Stimulated activated CD8-positive, alpha-beta memory T cell treated with anti-CD3 and anti-CD28 coated beads, Interleukin-4, amount 100 ng/mL, for 48 hours (primary cell): ENCODE measurements at places on chromosomes 12 and 14.

GRCh38 chr12:124410354-124411175 lies 115.7 kb downstream of the RFLNA start:
- DNase-seq, result no peak

- peak; percentile 54 for DNase-seq
Observed at GRCh38 chr12:102478405-102479098, 1.8 kb downstream of the IGF1 start.

DNA sequence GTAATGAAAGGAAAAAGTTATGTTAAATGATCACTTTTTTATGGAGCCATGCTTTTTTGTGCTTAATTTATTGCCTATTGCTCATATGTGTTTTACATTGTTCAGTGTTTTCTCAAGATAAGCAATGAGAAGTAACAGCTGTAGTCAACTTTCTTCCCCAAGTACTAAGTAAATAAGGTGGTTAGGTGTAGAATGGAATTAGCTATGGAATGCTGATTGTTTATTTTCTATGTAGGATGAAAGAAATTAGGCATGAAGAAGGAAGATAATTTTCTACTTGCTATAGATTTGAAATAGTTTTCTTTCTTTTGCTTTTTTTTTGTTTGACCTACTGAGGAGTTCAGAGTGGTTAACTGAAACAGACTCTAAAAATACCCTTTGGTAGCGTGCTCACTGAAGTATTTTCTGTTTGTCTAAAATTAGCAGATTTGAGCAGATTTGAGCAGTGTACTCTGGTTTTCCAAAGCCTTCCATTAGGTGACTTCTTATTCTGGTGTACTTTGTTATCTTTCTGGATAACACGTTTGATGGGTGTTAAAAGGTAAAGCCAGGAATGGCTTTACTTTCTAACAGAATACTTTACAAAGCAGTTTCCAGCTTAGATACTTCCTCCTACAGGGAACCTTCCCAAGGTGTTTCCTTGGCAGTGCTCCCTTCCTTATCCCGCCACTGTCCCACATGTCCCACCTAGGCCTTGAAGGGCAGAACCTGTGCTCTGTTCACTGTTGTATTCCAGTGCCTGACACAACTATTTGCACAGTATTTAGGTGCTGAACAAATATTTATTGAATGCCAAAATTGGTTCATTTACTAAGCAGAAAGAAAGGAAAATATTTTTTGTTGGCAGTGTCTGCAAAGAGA lies 56.0 kb downstream of the RASSF3 start:
- no peak for DNase-seq

DNA sequence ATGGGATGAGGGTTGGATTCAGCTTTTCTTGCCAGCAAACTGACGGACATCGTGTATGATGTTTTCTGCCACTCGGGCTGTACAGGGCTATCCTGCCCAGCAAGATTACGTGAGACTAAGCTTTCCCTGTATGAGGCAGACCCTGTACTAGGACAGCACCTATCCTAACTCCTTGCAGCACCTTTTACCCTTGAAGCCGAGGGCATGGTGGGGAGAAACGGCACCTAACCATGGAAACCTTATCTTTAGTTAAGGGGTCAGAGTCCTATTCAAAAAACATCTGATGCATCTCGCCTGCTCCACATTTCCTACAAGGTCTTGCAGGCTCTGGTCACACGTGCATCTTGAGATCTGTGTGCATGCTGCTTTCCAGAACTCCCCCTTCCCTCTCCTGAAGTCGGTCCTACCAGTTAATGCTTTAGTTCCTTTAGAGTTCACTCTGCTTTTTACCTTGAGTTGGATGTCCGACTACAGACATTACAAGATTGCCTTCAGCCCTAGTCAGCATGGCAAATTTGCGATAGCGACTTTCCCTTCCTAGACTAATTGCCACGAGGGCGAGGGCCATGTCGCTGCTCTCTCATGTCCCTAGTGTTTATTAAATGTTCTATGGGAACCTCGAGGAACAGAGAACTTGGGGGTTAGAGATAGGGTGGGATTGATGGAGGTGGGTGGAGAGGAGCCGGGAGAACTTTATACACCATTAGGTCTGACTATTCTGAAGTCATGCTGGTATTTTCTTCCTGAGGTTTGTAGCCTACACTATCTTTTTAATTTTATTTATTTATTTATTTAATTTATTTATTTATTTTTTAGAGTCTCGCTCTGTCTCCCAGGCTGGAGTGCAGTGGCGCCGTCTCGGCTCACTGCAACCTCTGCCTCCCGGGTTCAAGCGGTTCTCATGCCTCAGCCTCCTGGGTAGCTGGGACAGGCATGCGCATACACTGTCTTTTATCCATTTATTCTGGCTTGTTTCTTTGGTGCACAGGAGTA lies 6.6 kb downstream of the RAN start:
- DNase-seq, result peak; percentile 29

GRCh38 chr12:97559267-97559666 lies 96.7 kb downstream of the RMST start:
- no peak for DNase-seq

- no peak for DNase-seq
Observed at GRCh38 chr12:58592475-58593207, 327.7 kb downstream of the LRIG3 start.

- peak; percentile 67 for DNase-seq
Observed at GRCh38 chr12:130796985-130797686, 41.9 kb downstream of the STX2 start.

GRCh38 chr12:76552343-76552938 lies 7.1 kb downstream of the OSBPL8 start:
- DNase-seq, result no peak

- no peak for DNase-seq
Observed at GRCh38 chr12:126191031-126191891, 1126.0 kb downstream of the AACS start.

- DNase-seq, result no peak
Observed at GRCh38 chr14:87767567-87767901, 225.4 kb downstream of the GALC start.

GRCh38 chr12:62128175-62128975 lies 131.8 kb upstream of the USP15 start:
- no peak for DNase-seq

- no peak for DNase-seq
Observed at GRCh38 chr14:69300601-69301221, 40.8 kb downstream of the GALNT16 start.

DNA sequence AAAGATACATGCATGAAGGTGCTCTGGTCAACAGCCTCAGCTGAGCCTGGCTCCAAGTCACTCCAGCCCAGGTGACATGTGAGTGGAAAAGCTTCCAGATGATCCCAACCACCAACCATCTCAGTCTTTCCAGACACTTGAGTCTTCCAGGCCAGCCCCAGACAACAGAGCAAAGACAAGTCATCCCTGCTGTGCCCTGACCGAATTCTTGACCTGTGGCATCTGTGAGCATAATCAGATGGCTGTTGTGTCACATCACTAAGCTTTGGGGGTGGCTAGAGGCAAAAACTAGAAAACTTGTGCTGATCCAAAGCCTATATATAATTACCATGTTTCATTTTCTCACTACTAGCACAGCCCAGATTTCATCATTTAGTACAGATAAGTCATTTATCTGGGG lies 50.8 kb upstream of the ISM2 start:
- DNase-seq, result no peak

DNA sequence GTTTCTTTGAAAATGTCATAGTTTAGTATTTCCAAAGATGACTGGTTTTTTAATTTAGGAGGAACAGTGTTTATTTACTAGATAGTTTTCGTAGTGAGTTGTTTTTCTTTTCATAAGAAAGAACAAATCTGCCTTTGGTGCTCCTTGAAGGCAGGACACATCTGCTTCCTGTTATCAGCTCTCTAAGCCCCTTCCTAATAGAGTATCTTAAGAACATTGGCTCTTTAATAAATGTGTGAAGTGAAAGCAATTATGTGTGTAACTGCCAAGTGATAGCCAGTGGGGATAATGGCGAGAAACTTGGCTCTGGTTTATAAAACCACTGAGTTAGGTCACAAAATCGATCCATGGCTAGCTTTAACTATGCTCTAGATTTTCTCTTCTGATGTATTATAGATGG lies 23.5 kb upstream of the PPFIBP1 start:
- no peak for DNase-seq

- DNase-seq, result no peak
Observed at GRCh38 chr12:123078531-123079155, 72.2 kb downstream of the PITPNM2 start.

DNA sequence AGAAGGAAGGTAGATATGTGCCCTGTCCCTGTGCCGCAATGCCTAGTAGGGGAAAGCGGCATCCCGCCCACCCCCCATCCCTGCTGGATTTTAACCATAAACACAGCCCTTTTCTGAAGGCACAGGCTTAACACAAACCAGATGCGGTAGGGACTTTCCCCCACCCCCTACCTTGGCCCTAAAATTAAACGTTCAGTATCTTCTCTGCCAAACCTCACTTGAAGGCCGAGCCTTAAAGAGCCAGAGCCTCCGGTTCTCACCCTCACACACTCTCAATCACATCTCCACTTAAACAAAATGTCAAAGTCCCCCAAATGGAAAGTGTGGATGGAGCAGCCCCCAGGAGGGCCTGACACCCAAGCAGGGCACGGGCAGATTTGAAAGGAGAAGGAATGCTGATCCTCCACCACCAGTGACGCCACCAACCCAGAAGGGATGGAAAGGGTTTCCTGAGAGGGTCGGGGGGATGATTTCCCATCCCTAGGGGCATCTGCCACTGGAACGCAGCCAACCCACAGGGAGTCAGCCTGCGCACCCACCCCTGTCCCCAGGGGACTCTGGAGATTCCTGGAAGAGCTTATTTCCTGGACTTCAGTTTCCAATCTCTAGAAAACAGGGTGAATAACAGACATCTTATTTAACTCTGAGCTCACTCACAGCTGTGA lies 26.4 kb downstream of the ACTN1 start:
- DNase-seq, result no peak
